H9 (cell line): ENCODE measurements at places on chromosomes 7 and 10.
A peak's percentile ranks its signal among the peaks of the same experiment; 100 is the strongest.

- DNase-seq = no peak
Measured at GRCh38 chr10:125227546-125227945, 67.2 kb upstream of the CTBP2 start.

GRCh38 chr10:106903180-106903579 is 261.3 kb downstream of the SORCS1 start:
- no peak for DNase-seq

DNA sequence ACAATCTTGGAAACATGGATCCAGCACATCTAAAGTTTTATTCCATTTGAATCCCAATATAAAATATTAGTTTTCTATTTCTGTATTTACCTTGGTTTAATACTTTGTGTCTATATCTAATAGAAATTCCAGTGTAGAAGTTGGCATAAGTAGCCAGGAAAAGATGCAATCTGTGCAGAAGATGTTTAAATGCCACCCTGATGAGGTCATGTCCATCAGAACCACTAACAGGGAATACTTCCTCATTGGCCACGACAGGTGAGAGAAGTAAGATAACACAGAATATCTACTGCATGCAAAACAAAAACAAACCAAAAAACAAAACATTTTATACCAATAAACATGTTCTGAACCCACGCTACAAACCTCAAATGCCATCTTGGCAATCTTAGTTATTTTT is 15.7 kb downstream of the PLEKHS1 start:
- no peak for DNase-seq

DNA sequence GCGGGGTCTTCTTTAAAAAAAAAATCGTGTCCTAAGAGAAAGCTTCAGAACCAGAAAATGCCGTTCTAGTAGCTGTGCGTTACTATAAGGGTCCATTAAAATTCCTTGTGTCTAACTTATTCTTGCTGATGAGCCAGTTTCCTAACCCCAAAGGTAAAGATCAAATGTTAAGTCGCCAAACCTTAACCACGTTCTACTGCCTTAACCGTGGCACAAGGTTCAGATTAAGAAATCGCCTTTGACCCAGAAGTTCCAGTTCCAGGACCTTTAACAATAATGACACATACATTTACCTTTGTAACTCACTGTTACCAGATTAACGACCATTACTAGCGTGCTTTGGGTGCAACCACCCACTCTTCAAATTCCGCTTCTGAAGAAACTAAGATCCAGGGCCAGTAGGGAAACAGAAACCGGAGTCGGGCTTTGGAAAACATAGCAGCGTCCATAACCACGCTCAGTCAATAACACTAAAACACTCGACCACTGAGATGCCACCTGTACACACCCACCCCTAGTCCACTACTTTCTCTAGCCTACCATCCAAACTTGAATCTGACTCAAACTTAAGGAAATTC is 620 bp downstream of the BET1 start:
- DNase-seq = no peak

- DNase-seq = peak; percentile 58
Measured at GRCh38 chr10:70381471-70382421, 679 bp downstream of the LRRC20 start.

DNA sequence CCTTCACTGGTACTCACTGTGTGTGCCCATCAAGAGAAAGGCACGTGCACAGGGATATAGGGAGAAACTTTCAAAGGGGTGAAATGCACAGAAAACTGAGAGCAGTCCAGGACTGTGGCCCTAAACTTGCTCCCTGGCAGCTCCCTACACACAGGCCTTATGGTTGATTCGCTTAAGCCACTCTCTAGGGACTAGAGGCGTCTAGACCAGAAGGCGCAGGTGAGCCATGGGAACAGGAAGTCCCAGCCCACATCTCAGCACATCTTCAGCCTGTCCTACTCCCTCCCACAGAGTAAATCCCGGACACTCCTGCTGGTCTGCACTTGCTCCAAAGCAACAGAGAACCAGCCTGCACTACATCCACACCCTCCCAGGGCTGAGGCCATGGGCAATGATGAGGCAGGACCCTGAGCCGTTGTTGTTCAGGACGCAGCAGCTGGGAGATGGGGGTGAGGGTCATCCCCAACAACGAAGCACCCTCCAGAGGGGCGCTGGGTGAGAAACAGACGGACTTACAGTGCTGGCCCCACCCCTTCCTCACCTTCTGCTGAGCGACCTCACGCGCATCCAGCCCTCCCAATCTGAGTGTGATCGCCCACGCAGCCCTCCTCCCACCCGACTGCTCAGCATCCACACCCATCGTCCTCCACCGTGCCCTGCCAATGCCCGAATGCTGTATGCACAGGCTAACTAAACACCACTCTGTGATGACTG is 109.3 kb downstream of the TNS3 start:
- DNase-seq = no peak

DNA sequence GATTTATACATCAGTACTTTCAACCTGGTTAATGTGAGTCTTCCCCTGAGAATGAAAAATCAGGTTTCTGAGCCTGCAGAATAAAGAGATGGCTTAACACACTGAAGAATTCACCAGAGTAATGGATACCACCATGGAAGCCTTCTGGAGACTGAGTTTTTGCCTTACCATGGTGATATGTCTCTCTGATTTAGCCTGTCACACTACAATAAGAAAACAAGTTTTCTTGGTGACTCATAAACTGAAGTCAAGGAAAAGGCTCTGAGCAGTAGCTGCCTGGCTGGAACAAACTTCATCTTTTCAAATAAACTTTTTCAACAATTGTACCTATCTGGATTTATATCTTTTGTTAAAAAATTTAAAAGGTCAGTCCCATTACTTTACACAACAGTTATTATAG is 229.0 kb downstream of the PRPF18 start:
- DNase-seq = no peak

GRCh38 chr7:95245828-95246500 is 78.4 kb downstream of the PON1 start:
- peak; percentile 38 for DNase-seq

DNA sequence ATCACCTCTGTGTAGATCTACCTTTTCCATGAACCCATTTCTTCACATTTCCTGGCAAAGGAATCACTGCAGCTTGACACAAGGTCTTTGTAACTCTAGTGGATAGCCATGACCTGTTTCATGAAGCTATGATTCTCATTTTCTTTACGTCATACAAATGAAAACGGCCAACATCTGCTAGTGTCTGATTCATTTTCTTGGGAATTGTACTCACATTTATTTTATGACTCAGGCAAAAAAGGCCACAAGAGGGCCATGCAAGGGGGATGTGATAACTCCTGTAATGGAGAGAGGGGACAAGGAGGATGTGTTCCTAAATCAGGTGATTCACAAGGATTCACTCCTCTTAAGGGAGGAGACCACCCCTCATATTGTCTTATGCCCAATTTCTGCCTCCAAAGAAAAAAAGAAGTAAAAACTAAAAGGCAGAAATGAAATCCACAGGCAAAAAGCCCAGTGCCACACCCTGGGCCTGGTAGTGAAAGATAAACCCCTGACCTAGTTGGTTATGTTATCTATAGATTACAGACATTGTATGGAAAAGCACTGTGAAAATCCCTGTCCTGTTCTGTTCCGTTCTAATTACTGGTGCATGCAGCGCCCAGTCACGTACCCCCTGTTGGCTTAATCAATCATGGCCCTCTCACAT is 249.9 kb downstream of the IPMK start:
- no peak for DNase-seq

GRCh38 chr10:109895095-109895818 is 28.1 kb downstream of the XPNPEP1 start:
- peak; percentile 28 for DNase-seq

GRCh38 chr7:107614425-107614824 is 34.4 kb downstream of the BCAP29 start:
- no peak for DNase-seq

- DNase-seq = peak; percentile 76
Measured at GRCh38 chr10:69092959-69093850, 5.3 kb downstream of the SRGN start.

DNA sequence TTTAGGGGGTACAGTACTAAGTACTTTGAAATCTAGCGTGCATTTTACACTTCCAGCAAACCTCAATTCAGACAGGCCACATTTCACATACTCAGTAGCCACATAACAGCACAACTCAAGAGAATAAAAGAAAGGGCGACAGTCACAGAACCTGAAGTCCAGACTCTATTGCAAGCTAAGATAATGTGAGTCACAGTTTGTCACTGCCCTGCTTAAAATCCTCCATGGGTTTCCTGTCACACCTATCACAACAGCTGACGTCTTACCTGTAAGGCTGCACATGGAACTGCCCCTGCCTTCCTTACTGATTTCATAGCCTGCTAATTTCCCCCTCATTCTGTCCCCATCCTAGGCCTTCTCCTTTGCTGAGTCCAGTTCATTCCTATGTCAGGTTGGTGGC is 16.1 kb upstream of the CDK14 start:
- DNase-seq = no peak

GRCh38 chr7:79610313-79610712 is 156.8 kb upstream of the MAGI2 start:
- no peak for DNase-seq

DNA sequence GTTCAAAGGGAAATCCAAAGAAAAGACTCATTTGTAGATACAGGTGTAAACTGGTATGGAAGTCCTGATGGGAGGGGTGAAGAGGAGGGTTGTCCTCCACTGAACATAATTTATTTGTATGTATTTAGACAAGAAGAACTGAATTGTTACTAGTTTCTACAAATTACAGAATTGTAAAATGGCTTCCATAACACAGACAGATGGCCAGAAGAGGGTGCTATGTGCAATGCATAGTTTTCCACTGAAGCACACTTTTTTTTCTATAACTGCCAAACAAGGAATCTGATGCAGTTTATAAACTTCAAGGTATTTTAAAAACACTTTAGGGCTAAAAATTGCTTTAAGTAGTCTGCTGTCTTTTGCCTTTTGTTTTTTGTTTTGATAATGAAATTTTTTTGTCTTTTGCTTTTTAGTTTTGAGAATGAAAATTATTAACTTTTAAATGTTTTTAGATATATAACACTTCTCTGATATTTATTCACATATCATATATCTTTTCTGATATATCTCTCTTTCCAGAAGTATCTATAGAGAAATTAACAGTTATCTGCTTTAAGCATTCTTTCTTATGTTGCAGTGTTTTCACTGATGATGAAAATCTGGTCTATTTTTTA is 58.5 kb downstream of the PHYHIPL start:
- DNase-seq = no peak

GRCh38 chr10:124155781-124156435 is 62.5 kb upstream of the CHST15 start:
- DNase-seq = no peak

GRCh38 chr7:70782796-70783195 is 349.1 kb upstream of the GALNT17 start:
- no peak for DNase-seq

DNA sequence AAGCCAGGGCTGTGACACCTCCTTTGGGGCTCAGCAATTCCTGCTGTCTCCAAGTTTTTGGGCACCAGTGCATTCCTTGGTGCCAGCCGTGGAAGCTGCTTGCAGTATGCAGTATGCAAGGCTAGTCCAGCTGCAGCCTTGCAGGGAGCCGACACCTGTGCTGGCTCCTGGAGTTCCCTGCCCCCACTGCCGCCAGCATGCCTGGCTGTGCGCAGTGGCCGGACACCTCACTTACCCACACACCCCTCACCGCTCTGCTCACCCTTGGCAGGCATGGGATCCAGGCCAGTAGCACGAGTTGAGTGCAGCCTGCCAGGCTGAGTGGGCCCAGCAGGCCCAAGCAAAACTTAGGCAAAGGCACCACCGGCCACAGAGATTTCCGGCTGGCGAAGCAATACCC is 77.4 kb downstream of the SAMD9 start:
- DNase-seq = no peak

- no peak for DNase-seq
Measured at GRCh38 chr7:3518546-3518945, 217.5 kb downstream of the SDK1 start.

GRCh38 chr7:30335763-30336487 is 51.5 kb downstream of the ZNRF2 start:
- DNase-seq = no peak

GRCh38 chr10:63561341-63561740 is 40.1 kb downstream of the REEP3 start:
- DNase-seq = no peak

DNA sequence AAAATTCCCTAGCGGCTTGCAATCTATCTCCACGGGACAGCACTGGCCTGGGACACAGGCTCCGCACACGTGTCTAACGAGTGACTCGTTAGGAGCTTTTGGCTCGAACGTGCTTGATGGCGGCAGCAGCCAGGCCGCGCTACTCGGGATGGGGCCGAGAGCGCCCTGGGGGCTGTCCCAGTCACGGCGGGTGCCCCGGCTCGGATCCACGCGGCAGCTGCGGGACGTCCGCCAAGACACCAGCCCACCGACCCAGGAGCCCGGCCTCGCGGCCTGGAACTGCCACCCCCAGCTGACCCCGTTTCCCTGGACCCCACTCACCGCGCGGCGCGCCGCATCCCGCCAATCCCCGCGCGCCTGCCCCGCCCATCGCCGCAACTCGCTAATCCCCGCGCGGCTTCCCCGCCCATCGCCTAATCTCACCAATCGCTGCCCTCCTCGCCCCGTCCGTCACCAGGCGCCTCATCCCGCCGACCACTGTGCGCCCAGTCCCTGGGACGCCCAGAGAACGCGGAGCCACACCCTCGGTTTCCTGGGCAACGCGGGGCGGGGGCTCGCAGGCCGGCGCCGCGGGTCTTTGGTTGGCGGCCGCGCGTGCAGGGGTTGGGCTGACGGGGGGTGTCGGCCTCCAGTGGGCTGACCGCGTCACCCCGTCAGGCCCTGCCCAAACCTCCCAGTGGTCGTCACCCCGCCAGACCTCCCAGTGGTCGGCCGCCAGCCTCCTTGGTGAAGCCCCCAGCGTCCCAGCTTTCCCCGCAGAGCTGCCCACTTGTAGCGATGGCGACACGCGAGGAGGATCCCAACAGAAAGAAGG is at the start of gene POLD2:
Gene POLD2 (minus strand): TSS at position 359 of the 814 bp plus-strand sequence. CDS start 1,495 bp downstream, outside the sequence.
- peak; percentile 97 for DNase-seq

GRCh38 chr7:107551936-107552335 is 11.8 kb downstream of the COG5 start:
- DNase-seq = no peak

GRCh38 chr7:84640637-84641036 is 446.0 kb upstream of the SEMA3A start:
- DNase-seq = no peak
